Spinal cord (tissue), 10 donors: ENCODE measurements at places on chromosomes 16 and 17.

DNA sequence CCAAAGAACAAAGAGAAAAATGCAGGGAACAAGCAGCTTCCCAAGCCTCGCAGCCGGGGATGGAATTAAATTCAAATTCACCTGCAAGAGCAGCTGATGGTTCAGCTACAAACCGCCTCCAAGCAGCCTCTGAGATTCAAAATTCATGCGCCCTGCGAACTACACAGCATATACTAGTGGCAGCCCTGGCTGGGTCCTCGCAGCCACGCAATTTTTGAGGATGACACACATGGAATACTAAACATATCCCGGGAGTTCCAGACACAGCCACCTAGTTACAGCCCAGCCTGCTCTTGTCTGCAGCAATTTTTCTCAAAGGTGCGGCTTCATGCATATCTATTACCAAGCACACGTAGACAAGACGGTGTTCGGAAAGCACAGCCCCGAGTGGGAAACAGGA lies 35.9 kb upstream of the KIFC3 start:
- DNase-seq = peak; percentile 74

GRCh38 chr17:50863221-50863843 lies 2.8 kb downstream of the TOB1 start:
- DNase-seq = peak; percentile 63

- DNase-seq = no peak
Observed at GRCh38 chr17:32452281-32452680, 8.0 kb downstream of the PSMD11 start.

GRCh38 chr16:80791411-80791810 lies 13.0 kb downstream of the CDYL2 start:
- no peak for DNase-seq

GRCh38 chr16:68361485-68361884 lies 50.7 kb downstream of the PRMT7 start:
- DNase-seq = no peak

- no peak for DNase-seq
Observed at GRCh38 chr16:48574766-48575165, 35.2 kb downstream of the N4BP1 start.

DNA sequence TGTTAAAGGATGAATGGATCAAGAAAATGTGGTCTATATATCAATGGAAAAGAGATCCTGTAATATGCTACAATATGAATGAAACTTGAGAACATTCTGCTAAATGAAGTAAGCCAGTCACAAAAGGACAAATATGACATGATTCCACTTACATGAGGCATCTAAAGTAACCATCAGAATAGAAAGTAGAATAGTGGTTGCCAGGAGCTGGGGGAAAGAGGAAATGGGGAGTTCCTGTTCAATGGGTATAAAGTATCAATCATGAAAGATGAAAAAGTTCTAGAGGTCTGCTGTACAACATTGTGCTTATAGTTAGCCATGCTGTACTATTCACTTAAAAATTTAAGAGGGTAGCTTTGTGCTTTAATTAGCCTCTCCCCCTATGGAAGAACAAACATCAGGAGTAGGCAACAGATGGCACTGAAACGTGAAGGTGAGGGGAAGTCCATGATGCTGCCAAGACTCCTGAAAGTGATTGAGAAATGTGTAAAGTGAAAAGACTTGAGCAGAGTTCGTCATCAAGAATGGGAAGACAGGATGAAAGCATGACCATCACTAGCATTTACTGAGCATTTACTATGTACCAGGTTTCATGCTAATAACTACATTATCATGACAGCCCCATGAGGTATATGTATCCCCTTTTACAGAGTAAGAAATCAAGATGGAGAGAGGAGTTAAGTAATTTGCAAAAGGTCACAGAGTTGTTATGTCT lies 167.2 kb downstream of the CYB561 start:
- no peak for DNase-seq

DNA sequence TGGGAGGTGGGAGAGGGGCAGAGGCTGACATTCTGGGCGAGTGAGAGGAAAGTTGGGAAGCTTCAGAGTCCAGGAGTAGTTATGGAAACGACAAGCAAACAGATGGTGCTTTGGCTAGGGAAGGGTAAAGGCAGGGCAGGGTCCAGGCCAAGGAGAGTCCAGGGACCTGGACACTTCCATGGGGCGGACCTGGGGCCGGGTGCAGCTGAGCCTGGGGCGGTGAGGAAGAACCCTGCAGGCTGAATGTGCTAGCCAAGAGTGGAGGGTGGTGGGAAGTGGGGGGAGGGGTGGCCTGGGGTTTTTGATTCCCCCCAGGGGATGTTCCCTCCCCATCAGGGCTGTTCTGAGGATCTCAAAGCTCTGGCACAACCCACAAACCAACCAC lies 2.6 kb downstream of the PPP1R9B start:
- DNase-seq = no peak
